Sciatic nerve (tissue), 2 donors: ENCODE measurements at places on chromosomes 3 and 15. TPM values are rescaled to one million over a fixed set of nuclear protein-coding genes. Genes with fewer than 3 reads are reported as not detected.

LRTM1 gene
- not detected for total RNA-seq

GPR27 gene
- total RNA-seq, result 6.0 TPM

MST1 gene
- total RNA-seq, result 20.6 TPM

CHCHD4 gene
- 11.1 TPM for total RNA-seq

REC114 gene
- total RNA-seq, result not detected

FBXW12 gene
- 0.27 TPM for total RNA-seq

EDC3 gene
- 32.5 TPM for total RNA-seq
